NCI-H510A treated with DMSO at 0.1 percent for 48 hours (cell line): ENCODE measurements at places on chromosomes 5 and 9.
A peak's percentile ranks its signal among the peaks of the same experiment; 100 is the strongest.

GRCh38 chr5:150651382-150651781, 9.7 kb upstream of the MYOZ3 start:
- no peak for DNase-seq

DNA sequence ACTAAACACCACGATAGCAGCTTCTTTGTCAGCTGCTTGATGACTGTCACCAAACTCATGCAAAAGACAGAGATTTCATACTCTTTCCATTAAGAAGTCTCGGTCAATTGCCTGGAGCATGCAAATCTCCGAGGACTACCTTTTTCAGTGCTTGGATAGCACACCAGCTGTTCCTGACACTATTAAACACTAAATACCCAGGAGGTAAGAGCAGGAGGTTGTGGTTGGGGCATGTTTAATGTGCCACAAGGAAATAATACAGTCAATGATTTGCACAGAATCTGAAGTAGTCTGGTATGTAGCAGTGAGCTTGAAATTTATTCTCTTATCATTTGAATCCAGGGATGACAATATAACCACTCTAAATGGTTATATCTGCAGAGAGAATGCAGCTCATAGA, 996.2 kb downstream of the CDH12 start:
- no peak for DNase-seq

GRCh38 chr9:14223081-14223480, 90.9 kb downstream of the NFIB start:
- no peak for DNase-seq

DNA sequence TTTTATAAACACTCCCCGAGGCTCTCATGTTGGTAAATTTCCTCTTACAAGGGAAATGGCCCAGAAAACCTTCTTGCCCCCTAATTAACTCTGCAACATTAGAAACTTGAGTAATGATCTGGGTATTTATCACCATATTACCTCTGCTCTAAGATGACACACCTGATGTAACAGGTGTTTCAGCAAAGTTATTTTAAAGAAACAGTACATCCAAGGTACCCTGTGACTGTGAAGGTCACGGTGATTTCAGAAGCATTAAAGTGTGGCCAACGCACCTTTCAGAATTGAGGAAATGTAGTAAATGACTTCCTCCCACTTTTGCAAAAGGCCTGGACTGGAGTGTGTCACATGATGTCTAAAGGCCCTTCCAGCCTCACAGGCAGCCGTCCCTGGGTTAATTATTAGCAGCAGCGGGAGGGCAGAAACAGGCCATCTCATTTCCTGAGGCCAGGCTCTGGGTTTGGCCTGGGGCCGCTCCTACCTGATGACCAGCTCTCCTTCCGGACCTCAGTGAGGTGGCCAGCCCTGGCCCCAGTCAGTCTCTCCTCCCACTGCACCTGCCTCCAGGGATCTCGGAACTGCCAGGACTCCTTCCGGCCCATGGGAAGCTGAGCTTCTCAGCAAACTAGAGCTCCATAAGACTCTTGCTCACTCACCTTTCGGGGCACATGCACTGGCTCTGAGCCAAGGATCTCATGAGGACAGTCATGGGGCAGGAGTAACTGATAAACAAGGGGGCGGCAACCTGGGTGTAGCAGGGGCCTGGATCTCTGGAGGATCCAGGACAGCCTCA, 20.7 kb downstream of the PTPN3 start:
- DNase-seq, result peak; percentile 77

DNA sequence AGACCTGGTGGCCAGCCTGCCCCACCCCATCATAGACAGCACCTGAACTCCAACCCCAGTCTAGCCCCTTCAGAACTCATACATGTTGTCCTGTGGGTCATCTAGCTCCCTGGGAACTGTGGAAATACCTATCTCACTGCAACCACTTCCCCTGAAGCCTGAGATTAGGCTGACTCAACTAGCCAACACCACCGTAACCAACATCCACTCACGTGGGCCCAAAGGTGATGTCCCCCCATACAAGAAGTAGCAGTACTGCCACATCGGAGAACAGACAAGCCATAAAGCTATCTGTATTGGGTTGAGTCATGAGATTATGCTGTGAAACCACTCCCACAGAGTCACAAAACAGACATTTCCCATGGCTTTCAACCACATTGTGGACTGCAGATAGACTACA, 46.6 kb downstream of the OSMR start:
- DNase-seq, result no peak

GRCh38 chr5:2300421-2300820, 417.7 kb upstream of the IRX4 start:
- DNase-seq, result no peak

- DNase-seq, result no peak
Observed at GRCh38 chr5:3384531-3384930, 211.1 kb upstream of the IRX1 start.

- DNase-seq, result peak; percentile 78
Observed at GRCh38 chr5:5492087-5492933, 69.8 kb downstream of the ICE1 start.

GRCh38 chr5:150105928-150106615, 19.7 kb upstream of the CSF1R start:
- DNase-seq, result no peak

- no peak for DNase-seq
Observed at GRCh38 chr9:136566901-136567300, 21.1 kb upstream of the NOTCH1 start.
